T-helper 1 cell (primary cell): ENCODE measurements at places on chromosomes 13 and 19.

GRCh38 chr13:78594456-78594975, 8.8 kb downstream of the POU4F1 start:
- DNase-seq, result no peak

DNA sequence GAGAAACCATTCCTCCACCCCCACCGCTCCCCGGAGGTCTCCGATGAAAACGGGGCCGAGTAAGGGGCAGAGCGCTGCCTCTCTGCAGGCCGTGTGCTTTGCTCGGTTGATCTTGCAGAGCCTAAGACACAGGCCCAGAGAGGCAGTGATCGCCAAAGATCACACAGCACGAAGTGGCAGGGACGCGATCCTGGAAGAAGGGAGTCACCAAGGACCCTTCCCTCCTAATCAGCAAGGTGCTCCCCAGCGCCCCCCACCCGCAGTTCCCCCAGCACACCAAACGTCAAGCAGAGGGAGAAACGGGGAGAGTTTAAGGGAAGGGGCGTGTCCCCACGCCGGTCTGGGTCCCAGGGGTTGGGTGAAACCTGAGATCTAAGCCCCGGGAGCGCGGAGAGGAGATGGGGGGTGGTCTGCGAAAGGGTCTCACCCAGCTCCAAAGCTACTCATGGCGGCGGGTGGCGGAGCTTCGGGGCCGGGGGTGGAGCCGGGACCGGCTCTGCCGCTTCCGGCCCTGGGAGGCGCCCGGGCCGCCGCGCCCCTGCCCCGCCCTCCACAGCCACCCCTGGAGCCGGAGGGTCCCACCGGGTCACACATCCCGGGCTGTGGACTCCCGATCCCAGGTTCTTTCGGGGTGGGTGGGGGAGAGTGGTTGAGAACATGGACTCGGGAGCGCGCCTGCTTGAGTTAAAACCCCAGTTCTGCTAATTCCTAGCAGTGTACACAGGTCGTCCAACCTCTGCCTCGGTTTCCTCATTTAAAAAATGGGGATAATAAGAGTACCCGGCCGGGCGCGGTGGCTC, at the start of gene EML2:
Gene EML2 (minus strand): TSS at position 468 of the 800 bp plus-strand sequence. CDS start 21 bp downstream, at position 447.
- DNase-seq, result peak; percentile 19

- no peak for DNase-seq
Measured at GRCh38 chr19:16896146-16897028, 7.6 kb downstream of the F2RL3 start.

DNA sequence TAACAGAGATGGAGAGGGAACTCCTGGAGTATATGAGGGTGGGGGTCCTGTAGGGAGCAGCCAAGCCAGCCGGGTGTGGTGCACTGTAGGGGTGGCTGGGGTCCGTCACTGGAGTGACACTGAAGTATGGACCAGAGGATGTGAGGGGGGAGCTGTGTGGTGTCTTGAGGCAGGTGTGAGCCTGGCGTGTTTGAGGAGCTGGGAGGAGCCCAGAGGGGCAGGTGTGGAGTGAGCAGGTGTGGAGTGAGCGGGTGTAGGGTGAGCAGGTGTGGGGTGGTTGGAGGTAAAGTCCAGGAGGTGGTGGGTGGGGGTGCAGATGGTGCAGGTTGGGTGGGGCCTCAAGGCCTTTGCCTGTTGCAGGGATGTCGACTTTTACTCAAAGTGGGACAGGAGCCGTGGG, 5.9 kb downstream of the B3GNT8 start:
- DNase-seq, result no peak

DNA sequence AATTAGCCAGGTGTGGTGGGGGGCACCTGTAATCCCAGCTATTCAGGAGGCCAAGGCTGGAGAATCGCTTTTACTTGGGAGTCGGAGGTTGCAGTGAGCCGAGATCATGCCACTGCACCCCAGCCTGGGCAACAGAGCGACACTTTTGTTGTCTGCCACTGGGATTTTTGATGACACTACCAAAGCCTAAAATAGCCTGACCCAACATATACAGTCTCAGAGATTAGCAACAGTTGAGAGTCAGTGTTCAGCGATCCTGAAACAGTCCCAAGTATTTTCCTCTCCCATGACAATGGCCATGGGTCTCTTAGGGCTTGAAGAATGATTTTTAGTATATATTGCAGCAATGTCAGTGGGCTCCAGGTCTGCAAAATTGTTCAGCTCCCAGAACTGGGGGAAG, 32.9 kb downstream of the SLC25A30 start:
- no peak for DNase-seq

DNA sequence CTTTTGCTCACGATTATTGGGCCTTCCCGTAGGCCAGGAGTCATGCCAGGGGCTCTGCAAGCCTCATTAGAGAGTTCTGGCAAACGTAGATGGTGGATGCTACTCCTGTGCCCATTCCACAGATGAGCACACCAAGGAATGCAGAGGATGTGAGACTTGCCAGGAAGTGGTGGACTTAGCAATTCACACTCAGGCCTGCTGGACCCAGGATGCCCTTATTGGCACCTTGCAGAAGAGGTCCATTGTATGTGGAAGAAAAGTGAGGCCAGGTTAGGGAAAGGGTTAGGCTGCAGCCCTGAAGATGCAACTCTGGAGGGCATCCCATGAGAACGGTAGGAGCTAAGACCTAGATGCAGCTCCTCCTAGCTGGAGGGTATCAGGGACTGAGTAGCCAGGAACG, 5.9 kb downstream of the UNC13A start:
- no peak for DNase-seq

DNA sequence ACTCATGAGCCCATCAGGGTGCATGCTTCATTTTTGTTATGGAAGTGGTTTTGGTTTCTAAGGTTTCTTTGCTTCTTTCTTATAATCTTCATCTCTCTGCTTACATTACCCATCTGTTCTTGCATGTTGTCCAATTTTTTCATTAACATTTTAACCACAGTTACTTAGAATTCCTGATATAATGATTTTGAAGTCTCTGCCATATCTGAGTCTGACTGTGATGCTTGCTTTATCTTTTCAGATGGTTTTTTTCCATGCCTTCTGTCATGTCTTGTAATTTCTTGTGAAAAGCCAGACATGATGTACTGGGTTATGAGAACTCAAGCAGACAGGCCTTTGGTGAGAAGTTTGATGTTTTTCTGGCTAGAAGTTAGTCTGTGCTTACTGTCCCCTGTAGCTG, 8.0 kb upstream of the ARGLU1 start:
- no peak for DNase-seq

DNA sequence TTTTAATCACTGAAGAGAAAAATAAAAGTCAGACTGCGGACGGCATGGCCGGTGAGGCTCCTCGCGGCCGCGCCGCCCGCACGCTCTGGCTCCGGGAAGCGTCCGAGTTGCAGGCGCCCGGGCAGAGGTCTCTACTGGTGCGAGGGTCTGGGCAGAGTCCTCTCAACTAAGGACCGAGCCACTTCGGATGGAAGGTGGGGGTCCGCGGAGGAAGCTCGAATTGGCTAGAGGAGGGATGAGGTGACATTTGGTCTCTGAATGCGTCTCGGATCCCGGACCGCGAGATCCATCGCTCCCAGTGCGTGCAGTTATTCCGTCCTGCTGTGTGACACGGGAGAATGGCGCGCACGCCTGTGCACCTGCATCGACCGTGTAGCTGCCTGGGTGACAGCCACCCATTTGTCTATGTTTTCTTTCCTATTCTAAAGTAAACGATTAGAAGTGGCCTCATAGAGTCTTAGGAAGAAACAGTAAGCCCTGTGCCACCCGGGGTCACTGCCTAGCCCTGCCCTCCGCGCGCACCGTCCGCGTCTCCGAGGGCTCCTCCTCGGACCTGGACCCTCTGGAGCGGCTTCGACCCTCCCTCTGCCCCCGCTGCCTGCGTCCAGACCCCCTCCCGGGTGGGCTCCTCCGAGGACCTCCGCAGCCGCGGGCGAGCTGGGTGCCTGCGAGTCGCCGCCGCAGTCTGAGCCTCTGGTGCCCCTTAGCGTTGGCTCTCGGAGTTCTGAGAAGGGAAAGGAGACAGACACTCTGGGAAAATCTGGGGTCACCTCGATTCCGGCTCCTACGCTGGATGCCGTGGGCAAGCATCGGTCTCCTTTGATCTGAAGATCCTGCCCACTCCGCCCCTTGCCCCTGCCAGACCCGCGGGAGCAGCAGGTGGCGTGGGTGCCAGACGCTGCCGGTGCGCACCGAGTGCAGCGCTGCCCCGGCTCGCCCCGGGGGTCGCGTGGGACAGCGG, 347.4 kb downstream of the LIG4 start:
- no peak for DNase-seq

GRCh38 chr13:112685896-112686295, 3.9 kb upstream of the ATP11A start:
- DNase-seq, result no peak

DNA sequence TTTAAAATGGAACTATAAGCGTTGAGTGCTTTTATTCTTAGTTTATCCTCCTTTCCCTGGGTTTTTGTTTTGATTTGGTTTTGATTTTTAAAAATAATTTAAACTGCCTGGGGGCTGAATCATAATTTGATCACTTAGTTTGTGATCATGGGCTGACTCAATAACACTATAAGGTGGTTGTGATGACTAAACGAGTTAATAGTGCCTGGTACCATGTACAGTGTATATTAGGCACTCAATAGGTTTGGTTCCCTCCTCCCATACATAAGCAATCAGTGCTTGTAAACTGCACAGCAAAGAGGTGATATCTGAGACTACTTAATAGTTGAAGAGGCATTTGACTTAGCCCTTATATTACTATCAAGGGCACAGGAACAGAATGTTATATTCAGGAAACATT, 200.9 kb upstream of the RFC3 start:
- DNase-seq, result no peak

GRCh38 chr19:5186293-5187050, 154.1 kb downstream of the PTPRS start:
- DNase-seq, result no peak

DNA sequence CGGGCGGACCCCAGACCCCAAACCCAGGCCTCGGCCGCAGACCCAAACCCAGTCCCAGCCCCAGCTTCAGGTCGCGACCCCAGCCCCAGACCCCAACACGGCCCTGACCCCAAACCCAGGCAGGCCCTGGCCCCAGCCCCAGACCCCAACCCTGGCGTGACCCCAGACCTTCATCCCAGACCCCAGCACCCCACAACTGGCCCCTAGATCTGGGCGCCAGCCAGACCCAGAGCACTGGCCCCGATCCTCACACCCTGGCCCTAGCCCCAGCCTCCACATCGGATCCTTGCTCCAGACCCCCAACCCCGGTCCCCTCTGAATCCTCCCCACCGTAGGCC, 7.5 kb downstream of the MBD3 start:
- no peak for DNase-seq

DNA sequence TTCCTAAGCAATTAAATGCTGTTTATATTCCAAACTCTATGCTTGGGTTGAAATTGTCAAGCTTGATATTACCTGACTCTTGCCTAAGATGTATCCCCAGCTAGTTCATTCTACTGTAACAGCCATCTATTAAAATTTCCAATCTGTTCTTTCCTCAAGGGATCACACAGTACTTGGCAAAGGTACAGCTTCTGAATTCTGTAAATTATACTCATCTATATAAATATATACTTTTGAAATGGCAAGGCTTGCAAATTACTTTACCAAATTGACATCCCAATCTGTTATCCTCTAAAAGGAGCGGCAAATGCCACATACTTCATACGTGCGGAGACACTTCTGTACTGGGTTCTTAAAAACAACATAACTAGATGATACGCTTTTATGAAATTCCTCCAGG, 330.2 kb downstream of the DNAJC15 start:
- DNase-seq, result no peak

DNA sequence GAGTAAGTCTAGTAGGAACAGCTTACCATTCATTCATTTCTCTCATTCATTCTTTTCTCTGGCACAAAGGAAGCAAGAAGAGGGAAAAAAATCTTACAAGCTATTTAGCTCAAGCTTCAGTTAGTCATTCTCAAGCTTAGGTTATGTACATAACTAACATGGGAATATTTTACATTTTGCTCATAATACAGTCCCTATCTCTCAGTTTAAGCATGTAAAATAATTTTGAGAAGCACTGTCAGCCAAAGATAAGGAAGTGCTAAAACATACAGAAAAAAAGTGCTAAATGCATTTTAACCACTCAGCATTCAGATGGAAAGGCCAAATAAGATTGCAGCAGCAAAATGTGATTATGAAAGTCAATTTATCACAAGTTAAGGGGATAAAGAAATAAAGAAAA, 7.9 kb downstream of the RBM26 start:
- DNase-seq, result no peak

GRCh38 chr19:38385804-38386257, 2.0 kb downstream of the GGN start:
- no peak for DNase-seq

DNA sequence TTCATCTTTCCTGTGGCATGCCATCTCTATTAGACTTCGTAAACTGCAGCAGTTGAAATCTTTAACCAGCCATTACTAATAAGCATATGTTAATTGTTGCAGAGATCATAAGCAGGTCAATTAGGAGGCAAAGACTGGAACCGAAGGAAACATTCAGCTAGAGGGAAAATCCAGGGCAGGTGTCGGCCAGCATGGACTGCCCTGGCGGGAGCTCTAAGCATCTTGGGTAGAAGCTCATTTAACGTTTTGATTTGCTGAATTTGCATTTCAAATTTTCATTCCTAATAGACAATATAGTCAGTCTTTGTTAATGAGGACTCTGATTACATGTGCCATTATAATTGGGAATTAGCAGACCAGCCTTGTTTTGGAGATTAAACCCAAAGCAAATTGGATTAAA, 238.6 kb downstream of the POU4F1 start:
- no peak for DNase-seq

GRCh38 chr13:51920786-51921185, 59.0 kb downstream of the CCDC70 start:
- DNase-seq, result no peak

DNA sequence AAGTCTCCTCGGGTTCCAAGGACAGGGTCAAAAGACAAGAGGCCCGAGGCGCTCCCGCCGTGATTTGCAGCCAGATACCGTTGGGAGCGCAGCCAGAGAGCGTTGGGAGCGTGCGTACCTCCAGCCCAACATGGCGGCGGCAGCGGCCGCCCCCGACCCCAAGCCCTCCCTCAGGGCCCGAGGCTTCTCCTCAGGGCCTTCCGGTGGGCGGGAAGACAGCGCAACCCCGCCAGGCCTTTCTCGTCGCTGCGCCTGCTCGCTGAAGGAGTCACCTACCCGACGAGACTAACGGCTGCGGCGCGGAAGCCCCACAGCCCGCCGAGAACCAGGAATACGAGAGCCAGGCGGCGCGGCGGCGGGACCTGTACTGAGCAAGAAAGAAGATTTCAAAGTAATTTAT, 3.2 kb upstream of the ZNF850 start:
- no peak for DNase-seq

GRCh38 chr13:51451467-51452360, 1.1 kb downstream of the INTS6 start:
- peak; percentile 43 for DNase-seq

DNA sequence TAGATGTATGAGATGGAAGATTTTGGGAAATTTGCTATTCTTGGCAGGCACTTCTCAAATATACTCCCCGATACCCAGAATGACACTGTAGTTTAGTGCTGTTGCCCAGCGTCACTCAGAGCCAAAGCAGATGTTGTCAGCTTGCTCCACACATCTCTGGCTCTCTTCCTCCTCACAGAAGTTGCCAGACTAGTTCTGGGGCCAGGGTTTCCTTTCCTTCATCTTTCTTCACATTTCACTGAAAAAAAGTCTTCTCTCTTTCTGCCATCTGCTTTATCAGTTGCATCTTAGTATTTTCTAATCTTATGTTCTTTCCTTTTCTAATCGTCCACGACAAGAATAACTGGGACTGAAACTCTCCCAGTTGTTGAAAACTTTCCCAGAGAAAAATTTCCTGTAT, 251.4 kb downstream of the RGCC start:
- no peak for DNase-seq

GRCh38 chr19:51547397-51548212, 16.1 kb upstream of the SIGLEC6 start:
- DNase-seq, result no peak

GRCh38 chr13:102191951-102192502, 209.8 kb downstream of the FGF14 start:
- DNase-seq, result no peak

GRCh38 chr19:33350538-33351309, 22.8 kb upstream of the CEBPG start:
- DNase-seq, result no peak
